ENCODE measurements at places on chromosomes 4 and X.

DNA sequence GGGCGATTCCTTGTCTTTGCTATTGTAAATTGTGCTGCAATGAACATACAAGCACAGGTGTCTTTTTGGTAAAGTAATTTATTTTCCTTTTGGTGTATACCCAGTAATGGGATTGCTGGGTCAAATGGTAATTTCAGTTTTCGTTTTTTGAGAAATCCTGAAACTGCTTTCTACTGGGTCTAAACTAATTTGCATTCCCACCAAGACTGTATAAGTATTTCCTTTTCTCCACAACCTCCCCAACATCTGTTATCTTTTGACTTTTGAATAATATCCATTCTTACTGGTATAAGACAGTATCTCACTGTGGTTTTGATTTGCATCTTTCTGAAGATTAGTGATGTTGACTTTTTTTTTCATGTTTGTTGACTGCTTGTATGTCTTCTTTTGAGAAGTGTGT lies 2506.0 kb downstream of the PCDH7 start:
- no peak for DNase-seq

DNA sequence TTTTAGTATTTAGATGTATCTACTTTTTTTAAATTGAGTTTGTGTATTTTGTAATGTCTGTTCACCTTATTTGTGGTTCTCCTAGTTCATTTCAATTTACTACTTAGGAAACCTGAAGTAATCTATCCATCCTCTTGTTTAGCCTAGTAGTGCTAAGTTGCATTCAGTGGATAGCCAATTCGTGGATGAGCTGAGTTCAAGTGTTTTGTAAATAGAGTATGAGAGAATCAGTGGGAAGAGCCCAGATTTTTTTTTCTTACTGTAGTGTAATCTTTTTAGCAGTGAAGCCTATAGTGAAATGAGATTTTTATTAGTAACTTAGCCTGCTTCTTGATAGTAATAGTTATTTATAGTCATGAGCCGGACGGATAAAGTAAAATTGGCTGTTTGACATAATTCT lies 21.7 kb downstream of the STAG2 start:
- no peak for DNase-seq

GRCh38 chrX:16778545-16778944 lies 7.7 kb upstream of the TXLNG start:
- no peak for DNase-seq

DNA sequence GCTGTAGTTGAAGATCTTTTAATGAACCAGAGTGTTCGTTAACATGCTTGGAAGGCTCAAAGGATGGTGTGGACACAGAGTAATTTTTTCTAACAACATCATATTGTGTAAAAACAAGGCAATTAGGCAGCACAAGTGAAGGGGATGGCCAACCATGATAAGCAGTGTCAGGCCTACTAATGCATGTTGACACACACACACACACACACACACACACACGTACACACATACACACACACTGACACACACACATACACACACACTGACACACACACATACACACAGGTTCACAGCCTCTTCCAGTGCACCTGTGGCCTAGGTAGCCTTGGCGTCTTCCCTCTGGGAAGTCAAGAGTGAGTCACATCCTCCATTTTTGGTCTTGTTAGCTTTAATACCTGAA lies at the start of gene SUPT20HL1:
Gene SUPT20HL1, plus strand, starts transcription at position 368 of the 400 bp plus-strand sequence. CDS start 2,122 bp downstream, outside the sequence.
- no peak for DNase-seq

- DNase-seq, result no peak
Observed at GRCh38 chr4:54941994-54942552, 183.3 kb downstream of the KDR start.

DNA sequence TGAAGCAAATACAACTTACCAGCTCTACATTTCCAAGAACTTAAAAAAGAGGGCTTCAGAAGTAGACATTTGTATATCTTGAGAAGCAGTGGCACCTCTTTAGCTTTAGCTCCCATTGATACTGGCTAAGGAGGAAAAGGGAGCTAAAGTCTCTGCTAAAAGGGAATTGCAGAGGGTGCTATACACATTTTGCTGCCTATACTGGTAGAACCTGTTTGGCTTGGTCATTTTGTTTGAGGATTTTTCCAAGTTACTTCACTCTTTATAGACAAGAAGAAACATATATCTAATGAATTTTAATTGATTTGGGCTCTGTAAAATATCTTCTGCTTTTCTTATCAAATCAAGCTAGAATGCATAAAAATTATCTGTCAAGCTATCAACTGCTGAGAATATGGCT lies 11.8 kb downstream of the PAPSS1 start:
- DNase-seq, result no peak

DNA sequence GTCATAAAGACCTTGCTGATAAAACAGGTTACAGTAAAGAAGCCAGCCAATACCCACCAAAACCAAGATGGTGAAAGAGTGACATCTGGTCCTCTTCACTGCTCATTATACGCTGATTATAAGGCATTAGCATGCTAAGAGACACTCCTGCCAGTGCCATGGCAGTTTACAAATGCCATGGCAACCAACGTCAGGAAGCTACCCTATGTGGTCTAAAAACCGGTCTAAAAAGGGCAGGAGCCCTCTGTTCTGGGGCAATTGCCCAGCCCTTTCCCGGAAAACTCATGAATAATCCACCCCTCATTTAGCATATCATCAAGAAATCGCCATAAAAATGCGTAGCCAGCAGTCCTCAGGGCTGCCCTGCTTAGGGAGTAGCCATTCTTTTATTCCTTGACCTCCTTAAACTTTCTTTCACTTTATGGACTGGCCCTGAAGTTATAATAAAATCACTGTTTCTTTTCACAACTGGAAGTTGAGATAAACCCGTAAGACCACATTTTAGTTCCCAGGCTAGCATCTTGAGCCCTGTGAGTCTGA lies 260.5 kb upstream of the FAT1 start:
- DNase-seq, result no peak

DNA sequence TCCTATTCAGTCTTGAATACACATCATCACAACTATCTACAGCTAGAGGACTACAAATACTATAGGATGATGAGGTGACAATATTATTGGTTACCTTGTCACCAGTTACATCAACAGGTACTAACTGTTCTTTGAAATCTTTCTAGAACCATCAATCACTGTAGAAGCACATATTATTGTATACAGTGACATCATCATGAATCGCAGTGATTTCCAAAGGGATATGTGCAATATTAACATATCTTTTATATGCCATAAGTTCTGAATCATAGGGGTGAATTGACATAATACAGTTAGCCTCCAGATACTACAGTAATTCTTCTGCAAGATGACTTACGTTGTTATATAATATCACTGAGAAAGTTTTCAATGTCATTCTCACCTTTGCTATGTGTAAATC lies 105.2 kb upstream of the HPGD start:
- no peak for DNase-seq

DNA sequence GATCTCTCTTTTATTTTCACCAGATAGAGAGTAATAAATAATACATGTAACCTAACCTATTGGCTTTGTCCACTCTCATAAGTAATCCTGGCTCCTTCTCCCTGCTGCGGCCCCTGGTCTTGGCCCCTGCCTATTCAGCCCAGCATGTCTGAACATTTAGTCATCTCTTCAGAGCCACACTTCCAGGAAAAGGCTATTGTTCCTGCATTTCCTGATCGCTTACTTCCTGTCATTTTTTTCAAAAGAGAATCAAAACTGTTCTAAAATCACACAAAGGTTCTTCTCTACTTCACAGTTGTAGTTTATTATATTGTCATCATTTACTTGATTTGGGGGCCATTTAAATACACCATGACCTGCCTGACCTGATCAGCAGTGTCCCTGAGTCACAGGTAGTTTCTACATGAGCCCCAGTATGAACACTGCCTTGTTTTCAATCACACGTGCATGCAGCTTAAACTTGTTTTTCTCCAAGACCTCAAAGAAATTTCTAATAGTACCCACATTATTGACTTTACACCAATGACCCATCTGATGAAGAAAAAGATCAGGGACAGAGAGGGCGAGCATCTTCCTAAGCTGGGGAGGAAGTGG lies 47.4 kb upstream of the KDR start:
- no peak for DNase-seq

DNA sequence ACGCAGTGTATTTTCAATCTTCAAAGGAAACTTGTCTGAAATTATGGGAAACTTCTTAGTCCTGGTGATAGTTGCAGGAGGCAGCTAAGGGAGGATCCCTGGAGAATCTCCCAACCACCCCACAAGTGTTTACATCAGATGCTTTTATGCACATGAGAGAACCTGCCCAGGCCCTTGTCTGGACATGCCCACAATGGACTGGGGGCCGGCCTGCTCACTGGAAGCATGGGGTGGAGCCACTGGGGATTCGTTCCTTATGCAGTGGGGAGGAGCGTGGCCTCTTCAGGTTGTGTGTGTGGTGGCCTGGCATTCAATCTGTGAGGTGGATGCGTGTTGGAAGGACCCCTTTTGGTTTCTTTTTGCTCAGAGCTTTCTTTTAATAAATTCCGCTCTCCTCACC lies 398.7 kb upstream of the PPP1R2C start:
- DNase-seq, result no peak

GRCh38 chr4:85408301-85408700 lies 66.6 kb upstream of the ARHGAP24 start:
- DNase-seq, result no peak

DNA sequence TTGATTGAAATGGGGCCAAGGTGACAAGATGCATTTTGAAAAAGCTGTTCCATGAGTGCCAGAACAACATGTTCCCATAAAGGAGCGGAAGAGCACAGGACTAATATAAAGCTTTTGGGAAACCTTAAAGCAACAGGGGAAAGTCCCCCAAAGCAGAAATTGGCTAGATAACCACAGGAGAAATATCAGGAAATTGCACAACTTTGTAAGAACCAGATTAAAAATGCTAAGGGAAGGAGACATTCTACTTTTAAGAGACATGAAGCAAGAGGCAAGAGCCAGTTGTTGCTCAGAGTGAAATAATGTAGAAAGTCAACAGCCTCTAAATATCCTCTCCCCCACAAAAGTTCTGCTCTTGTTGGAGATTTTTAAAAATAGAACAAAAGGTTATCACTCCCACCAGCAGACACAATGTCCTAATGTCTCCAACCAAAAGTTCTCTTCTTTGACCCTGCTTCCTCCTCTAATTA lies 85.2 kb upstream of the LNX1 start:
- no peak for DNase-seq

DNA sequence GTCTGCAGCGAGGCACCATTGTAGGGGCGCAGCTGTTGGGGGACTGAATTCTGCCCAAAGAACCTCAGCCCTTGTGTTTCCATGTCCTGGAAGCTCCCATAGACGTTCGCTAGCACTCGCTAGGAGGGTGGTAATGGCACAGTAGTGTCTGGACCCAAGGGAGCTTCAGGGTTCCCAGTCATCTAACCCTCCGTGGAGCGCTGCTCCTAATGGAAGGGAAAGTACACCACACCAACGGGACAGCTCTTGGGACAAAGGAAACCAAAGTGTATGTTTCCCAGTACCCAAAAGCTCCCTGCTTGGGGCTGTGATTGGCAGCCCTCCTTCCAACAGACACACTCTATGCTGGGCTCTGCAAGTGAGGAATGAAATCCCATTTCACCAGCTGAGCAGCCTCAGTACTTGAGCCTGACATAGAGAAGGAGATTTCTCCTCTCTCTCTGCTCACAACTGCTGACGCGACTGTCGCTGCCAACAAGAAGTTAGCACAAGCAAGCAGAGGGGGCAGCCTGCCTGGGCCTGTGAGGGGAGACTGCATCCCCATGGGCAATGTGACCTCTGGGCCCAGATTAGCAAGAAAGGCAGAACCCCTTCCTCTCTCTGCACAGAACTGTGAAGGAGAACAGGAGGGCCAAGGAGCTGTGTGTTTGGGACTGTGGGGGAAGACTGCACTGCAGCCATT lies 67.6 kb upstream of the SMARCAD1 start:
- no peak for DNase-seq

DNA sequence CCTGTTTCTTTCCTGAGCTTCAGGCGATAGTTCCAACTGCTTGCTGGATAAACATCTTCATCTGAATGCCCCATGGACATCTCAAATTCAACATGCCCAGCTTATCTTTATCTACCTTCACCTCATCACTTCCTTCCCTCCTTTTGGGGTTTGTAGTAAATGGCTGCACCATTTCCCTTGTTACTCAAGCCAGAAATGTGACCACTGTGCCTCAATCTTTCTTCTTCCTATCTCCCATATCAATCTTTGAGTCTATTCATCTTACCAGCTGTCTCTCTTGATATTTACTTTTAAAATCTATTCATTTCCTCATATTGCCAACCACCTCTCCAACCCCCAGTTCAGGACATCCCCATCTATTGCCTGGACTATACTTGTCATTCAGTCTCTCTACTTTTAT lies 155.4 kb downstream of the PPA2 start:
- DNase-seq, result no peak

- DNase-seq, result no peak
Observed at GRCh38 chr4:148067301-148067916, 335.5 kb downstream of the ARHGAP10 start.

DNA sequence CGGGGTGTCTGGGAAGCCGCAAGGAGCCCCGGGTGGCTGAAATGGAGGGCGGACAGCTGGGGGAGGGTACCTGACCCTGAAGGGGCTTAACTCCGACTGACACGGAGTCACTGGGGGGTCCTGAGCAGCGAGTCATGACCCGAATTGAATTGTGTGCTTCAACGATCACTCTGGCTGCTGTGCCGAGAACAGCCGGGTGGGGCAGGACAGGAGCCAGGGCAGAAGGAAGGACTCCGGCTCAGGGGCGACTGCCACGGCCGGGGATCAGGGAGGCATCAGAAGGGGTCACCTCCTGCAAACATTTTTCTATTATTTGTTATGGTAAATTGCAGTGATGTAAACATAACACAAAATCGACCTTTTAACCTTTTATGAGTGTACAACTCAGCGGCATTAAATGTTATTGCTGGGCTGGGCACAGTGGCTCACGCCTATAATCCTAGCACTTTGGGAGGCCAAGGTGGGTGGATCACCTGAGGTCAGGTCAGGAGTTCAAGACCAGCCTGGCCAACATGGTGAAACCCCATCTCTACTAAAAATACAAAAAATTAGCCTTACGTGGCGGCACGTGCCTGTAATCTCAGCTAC lies 21.6 kb downstream of the ZFYVE28 start:
- no peak for DNase-seq

GRCh38 chr4:99855678-99856077 lies 38.5 kb downstream of the LAMTOR3 start:
- DNase-seq, result no peak

DNA sequence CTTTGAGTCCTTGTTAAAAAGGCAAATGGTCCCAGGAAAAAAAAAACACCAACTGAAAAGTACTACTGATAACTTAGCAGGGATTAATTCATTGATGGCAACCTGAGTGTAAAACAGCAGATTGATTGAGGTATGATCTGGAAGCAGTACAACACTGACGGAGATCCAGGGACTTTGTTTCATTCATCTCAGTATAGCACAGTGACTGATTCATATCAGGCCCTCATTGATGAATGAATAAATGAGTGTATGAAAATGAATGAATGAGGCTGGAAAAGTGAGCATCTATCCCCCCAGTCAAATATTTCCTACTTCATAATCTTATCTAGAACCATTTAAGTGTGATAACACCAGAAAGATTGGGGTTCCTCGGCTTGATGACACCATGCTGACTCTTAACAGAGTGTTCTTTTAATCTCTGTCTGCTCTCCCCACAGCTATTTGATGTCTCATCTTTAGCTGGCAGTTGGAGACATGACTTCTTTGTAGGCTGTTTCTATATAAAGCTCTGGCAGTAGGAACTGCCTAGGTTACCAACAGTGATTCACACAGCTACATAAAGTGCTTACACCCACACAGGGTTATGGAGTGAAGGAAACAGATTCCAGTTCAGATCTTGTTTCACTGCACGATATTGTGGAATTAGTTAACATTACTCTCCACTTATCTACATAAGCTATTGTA lies 18.6 kb upstream of the RNF128 start:
- DNase-seq, result no peak

All from stimulated activated CD8-positive, alpha-beta memory T cell treated with anti-CD3 and anti-CD28 coated beads, Interleukin-4, amount 100 ng/mL, for 1 hour (primary cell).